ENCODE measurements at places on chromosomes 11 and 22.
A peak's percentile ranks its signal among the peaks of the same experiment; 100 is the strongest.

DNA sequence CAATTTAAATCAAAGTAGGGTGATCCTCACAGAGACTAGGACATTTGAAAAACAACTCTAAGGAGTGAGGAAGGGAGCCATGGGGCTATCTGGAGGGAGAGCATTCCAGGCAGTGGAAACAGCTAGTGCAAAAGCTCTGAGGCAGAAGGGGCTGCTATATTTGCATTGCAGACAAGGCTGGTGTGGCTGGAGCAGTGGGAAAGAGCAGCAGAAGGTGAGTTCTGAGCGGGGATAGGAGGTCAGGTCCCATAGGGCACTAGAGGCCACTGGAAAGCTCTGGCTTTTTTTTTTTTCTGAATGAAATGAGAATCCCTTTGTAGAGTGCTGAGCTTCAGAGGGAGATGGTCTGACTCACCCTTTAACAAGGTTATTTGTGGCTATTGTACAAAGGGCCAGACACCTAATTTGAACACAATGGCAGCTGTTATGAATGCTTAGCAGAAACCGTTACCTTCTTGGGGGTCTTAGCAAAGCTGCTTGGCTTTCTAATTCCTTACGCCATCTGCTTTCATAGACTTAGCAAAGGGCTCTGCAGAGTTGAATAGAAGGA lies 291.6 kb downstream of the BUD13 start:
- H3K27ac ChIP-seq = peak overlapping the region; percentile 87
- DNase-seq = peak; percentile 61
- H3K27me3 ChIP-seq = peaks cover 3% of the 10 kb centered on the region
- H3K36me3 ChIP-seq = peaks cover 5% of the 10 kb centered on the region
- H3K4me1 ChIP-seq = peaks cover 41% of the 10 kb centered on the region
- H3K4me3 ChIP-seq = no peak overlapping the region

DNA sequence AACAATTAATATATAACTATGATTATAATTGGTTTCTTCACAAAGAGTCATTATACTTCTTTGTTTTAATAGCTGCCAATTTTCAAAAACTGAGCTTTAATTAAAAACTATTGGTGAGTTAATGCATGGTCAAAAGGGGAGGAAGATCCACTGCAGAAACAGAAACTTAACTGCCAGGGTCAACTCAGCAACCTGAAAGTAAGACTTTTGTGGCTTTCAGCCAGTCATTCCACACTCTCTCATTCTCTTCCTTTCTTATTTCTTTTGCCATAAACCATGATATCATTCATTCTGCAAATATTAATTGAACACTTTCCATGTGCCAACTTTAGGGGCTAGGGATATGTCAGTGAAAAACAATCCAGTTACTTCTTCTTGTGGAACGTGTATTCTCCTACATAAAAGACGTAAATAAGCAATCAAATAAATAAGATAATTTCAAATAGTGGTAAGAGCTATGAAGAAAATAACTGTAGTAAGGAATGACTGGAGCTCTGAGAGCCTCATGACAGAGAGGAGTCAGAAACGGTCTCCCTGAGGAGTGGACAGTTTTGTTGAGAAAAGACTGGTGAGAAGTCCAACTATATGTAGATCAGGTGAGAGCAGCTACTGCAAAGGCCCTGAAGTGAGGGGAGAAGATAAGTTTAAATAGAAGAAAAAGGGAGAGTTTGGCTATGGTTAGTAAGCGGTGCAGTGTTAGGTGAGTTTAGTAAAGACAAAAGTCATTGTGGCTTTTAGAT lies 130.5 kb downstream of the GRIA4 start:
- no peaks in the 10 kb centered on the region for H3K27me3 ChIP-seq
- no peaks in the 10 kb centered on the region for H3K4me1 ChIP-seq
- no peak overlapping the region for H3K27ac ChIP-seq
- no peak for DNase-seq
- no peak overlapping the region for H3K4me3 ChIP-seq
- no peaks in the 10 kb centered on the region for H3K36me3 ChIP-seq

- H3K27ac ChIP-seq = no peak overlapping the region
- DNase-seq = no peak
- H3K4me1 ChIP-seq = peaks cover 5% of the 10 kb centered on the region
- peaks cover 6% of the 10 kb centered on the region for H3K27me3 ChIP-seq
- H3K36me3 ChIP-seq = peaks cover 16% of the 10 kb centered on the region
- H3K4me3 ChIP-seq = no peak overlapping the region
Observed at GRCh38 chr22:47169801-47170140, 407.3 kb downstream of the TBC1D22A start.

DNA sequence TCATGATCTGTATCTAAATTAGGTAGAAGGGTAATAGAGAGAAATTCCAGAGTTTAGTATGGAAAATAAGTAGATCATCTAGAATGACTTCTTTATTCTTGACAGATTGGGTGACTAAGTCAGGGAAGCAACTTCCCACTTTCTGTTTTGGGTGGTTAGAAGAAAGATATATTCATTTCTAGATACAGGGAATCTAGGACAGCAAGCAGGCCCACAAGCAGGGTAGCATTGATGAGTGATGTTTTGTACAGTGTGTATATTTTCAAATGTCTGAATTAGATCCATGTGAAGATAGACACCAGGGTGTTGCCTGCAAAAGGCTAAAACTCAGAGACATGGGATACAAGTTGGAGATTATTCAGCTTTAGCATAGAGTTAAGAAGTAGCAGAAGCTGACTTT lies 674.4 kb downstream of the CNTN5 start:
- no peaks in the 10 kb centered on the region for H3K36me3 ChIP-seq
- no peak for DNase-seq
- H3K4me3 ChIP-seq = no peak overlapping the region
- H3K27me3 ChIP-seq = peaks cover 1% of the 10 kb centered on the region
- H3K4me1 ChIP-seq = no peaks in the 10 kb centered on the region
- no peak overlapping the region for H3K27ac ChIP-seq

GRCh38 chr11:32438866-32439489 lies 3.6 kb upstream of the WT1 start:
- H3K4me3 ChIP-seq = peak overlapping the region; percentile 83
- peak; percentile 44 for DNase-seq
- H3K27ac ChIP-seq = no peak overlapping the region
- peaks cover 4% of the 10 kb centered on the region for H3K4me1 ChIP-seq

DNA sequence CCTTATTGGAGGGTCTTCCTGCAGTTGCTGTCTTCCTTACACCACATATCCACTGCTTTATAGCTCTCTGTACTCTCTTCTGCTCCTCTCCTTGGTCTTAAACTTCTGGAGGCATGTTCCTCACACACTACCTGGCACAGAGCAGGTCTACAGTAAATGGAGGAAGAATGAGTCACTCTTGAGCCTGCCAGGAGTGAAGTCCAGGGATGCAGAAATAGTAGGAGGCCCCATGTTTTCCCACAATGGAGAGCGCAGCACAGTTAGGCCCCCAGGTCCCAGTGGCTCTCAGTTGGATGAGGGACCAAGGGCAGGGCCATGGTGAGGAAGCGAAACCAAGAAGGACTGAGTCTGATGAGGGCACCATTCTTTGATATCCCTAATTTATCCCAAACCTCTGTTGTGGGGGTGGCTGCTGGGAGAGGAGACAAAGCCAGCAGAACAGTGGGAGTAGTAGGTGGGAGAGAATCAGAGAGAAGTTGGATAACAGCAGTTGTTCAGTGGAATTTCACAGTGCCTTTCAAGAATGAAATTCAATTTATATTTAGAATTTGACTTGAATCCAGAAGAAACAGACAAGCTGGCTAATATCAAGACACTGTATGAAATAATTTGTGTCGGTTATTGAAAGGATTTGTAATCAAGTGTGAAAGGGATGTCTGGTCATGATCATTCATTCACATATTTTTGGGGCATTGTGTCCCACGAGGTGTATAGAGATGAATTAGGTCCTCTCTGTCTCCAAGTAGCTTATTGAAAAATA lies 187.8 kb downstream of the HIPK3 start:
- H3K27me3 ChIP-seq = no peaks in the 10 kb centered on the region
- peaks cover 5% of the 10 kb centered on the region for H3K36me3 ChIP-seq
- no peak overlapping the region for H3K4me3 ChIP-seq
- H3K4me1 ChIP-seq = no peaks in the 10 kb centered on the region
- DNase-seq = no peak

DNA sequence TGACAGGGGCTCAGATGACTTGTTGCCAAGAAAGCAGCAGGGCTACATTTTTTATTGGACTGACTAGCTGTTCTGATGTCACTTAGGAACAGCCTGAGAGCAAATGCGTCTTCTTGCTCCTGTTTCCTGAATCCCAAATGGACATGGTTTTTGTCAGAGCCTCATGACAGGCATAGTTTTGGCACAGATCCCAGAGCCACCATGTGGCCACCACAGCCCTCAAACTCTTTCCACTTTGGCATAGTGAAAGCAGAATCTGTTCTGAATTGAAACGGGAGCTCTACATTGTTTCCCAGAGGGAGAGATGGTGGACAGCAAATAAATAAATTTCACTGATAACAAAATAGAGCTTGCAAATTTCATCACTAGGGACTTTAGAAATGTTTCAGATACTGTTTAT lies 222.2 kb downstream of the C11orf87 start:
- H3K4me1 ChIP-seq = peaks cover 11% of the 10 kb centered on the region
- no peaks in the 10 kb centered on the region for H3K27me3 ChIP-seq
- no peak overlapping the region for H3K4me3 ChIP-seq
- H3K36me3 ChIP-seq = no peaks in the 10 kb centered on the region

GRCh38 chr11:27973851-27974536 lies 134.0 kb downstream of the KIF18A start:
- no peak overlapping the region for H3K4me3 ChIP-seq
- no peak overlapping the region for H3K27ac ChIP-seq
- no peak for DNase-seq
- no peaks in the 10 kb centered on the region for H3K27me3 ChIP-seq
- H3K36me3 ChIP-seq = no peaks in the 10 kb centered on the region
- no peaks in the 10 kb centered on the region for H3K4me1 ChIP-seq

DNA sequence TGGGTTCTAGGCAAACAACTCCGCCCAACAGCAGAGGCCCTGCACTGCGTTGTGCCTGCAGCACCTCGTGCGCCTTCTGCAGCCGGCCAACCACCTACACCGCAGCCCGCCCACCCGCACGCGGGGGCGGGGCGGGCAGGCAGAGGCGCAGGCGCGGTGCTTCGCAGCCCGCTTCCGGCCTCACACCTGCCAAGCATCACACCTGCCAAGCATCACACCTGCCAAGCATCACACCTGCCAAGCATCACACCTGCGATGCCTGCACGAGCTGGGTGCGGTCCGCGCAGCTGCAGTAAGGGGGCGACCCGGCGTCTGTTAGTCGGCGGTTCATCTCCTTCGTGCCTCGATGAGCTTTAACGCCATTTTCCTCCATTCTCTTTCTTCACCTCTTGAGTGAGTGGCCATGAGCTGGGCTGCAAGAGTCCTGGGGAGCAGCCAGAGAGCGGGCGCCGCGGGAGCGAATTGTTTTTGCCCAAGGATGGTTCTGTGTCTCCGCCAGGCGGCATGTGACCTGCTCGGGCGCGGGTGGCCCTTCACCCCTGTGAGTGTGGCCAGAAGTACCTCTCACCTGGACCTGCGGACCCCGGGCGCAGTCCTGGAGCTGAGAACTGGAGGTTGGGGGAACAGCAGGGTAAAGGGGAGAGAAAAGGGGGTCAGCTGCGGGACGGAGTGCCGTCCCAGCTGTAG lies at the start of gene LDHAL6A:
Gene LDHAL6A, plus strand, starts transcription at position 171 of the 687 bp plus-strand sequence. CDS start 825 bp downstream, outside the sequence.
- H3K27ac ChIP-seq = no peak within 1 kb of the TSS
- no peak within 1 kb of the TSS for H3K4me3 ChIP-seq
- H3K36me3 ChIP-seq = no peaks in the 10 kb centered on the region
- no peaks in the 10 kb centered on the region for H3K27me3 ChIP-seq
- no peaks in the 10 kb centered on the region for H3K4me1 ChIP-seq

Data from glutamatergic neuron (in vitro differentiated cells).